SW480 (cell line): ENCODE measurements at places on chromosomes 16 and 17.

DNA sequence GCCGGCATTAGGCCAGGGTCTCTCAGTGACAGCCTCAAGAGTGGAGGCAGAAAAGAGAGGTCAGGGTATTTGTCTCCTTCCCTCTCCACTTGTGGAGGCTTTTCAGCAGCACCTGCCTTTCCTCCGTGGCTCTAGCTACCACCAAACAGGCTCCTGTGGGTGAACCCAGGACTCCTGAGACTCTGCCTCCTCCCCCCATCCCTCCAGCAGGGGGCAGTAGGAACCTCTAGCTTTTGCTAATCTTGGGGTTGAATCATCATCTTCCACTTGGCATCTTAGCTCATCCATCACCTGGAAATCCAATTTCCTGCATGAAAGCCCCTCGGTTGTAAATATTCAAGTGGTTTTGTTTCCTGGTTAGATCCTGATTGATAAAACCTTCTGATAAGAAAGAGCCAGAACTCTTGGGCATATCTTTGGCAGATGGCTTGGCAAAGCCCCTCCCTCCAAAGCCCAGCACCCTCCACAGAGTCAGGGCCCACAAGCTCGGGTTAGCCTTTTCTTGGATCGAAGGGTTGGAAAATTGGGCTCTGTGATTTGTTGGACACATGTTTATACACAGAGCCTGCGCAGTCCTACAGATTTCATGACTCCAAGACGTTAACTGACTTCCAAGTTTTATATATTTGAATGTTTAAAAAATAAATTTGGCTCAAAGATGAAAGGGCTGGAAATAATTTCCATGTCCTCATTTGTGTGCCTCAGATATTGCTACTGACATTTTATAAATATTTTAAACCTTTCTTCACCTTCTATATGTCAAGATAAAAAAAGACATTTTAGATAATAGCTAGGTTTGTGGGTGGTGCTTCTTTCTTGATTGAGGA is 322.1 kb downstream of the MAP2K4 start:
- DNase-seq = peak; percentile 11

GRCh38 chr17:56030009-56030624 is 123.2 kb upstream of the ANKFN1 start:
- no peak for DNase-seq

DNA sequence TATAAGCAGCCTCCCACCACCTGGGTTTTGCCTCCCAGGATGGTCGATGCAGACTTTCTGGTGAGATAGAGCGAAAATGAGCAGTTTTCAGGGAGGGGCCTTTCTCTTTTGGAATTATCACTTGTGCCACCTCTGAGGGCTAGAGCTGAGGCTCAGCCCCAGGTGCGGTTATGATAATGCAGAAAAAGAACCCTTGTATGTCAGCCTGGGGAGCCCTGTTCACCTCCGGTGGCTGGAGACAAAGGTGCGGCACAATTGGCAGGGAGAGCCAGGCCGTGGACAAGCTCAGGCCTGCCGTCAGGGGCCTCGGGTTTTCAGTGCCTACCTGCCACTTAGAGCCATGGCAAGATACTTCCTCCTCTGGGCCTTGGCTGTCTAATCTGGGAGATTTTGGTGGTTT is 4.4 kb downstream of the SCPEP1 start:
- DNase-seq = no peak

DNA sequence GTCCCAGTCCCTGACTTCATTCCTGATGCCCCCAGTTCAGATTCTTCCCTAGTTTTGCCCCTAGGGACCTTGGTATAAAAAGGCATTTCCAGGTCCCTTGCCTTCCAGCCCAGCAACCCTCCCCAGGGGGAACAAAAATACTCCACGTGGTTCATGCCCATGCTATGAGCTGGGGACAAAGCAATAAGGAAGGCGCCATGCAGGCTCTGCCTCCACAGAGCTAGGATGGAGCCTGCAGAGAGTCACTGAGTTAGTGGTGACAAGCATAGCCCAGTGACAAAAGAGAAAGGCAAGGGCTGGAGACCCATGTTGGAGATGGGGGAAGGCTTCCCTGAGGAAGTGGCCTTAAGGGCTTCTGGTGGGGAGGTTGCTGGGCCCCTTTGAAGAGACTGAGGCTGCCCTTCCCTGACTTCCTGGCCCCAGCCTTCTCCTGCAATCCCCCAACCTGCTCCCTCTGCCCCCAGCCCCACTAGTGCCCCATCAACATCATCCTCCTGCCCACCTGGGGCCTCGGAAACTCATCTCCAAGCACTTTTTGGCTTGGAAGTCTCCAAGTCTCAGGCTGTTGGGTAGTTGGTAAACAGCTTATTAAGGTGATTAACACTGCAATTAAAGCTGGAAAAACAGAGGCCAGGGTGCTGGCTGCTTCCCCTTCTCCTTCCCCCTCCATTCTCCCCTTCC is 9.6 kb downstream of the DLX3 start:
- DNase-seq = no peak

DNA sequence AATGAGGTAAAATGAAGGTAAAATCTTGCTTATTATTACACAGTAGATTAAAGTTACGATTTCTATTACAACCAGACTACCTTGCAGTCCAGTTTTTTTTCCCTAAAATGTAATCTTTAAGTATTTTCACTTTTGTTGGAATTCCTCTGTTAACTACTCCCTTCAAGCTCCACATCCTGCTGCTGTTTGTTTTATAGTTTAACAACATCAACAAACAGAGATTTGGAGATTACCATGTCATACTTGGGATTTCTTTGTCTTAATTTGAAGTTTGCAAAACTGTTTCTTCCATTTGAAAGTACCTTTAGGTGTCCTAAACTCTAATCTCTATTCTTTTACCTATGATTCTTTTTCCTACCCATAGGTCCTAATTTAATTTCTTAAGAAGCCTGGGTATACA is 83.3 kb downstream of the ABHD15 start:
- DNase-seq = no peak

DNA sequence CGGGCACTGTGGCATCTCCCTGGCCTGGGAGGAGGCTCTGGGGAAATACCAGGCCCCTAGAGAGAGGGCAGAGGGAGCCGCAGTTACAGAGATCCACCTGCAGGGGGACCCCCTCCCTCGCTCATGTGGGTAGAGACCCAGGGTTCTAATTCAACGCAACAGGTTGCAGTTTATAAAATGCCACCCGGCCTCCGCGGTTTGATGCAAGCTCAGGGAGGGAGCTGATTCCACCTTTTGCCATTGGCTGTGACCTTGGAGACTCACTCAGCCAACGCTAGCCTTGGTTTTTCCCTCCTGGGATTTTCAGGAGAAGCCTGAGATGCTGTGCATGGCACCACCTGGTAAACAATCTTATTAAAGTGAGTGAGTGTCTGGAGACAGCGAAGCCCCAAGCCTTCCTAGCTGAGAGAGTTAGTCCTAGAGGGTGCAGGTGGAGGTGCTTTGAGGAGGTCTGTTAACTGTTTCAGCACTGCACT is 12.1 kb downstream of the TTLL6 start:
- peak; percentile 58 for DNase-seq

DNA sequence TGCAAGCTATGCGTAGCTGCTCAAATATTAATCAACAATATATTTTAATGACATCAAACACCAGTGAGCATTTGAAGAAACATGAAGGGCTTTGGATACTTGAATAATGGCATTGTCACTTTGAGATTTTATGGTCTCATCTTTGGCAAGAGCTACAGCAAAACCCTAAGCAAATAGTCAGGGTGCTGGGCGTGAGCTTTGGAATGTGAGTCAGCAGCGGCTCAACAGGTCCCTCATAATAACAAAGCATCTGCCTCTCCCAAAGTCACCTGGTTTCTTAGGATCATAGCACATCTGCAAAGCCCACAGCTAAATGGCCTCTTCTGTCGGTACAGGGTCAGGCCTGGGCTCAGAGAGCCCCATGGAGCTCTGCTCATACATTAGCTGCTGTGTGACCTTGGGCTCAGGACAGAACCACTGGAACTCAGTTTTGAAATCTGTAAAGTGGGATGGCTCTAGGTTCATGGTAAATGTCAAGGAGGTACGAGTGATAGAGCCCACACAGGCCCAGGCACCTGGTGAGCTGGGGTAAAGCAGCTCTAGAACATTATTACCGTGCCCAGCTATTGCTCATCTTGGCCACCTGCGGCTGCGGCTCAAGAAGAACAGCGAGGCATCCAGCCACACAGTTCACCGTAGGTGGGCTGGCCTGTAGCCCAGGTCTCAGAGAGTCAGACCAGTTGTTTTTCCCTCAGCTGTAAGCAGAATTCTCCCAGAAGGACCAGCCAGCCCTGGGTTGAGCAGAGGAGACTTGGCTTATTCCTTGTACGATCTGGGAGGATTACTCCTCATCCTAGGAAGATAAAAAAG is 544.5 kb upstream of the CDH11 start:
- DNase-seq = peak; percentile 84

DNA sequence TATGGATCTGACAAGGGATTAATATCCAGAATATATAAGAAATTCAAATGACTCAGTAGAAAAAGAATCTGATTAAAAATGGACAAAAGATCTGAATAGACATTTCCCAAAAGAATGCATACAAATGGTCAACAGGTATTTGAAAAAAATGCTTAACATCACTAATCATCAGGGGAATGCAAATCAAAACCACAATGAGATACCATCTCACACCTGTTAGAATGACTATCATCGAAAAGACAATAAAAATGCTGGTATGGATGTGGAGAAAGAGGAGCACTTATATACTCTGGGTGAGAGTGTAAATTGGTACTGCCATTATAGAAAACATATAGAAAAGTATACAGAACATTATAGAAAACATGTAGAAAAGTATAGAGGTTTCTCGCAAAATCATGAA is 16.4 kb upstream of the HS3ST2 start:
- DNase-seq = no peak

- peak; percentile 22 for DNase-seq
Measured at GRCh38 chr16:77657016-77657415, 65.3 kb upstream of the NUDT7 start.

DNA sequence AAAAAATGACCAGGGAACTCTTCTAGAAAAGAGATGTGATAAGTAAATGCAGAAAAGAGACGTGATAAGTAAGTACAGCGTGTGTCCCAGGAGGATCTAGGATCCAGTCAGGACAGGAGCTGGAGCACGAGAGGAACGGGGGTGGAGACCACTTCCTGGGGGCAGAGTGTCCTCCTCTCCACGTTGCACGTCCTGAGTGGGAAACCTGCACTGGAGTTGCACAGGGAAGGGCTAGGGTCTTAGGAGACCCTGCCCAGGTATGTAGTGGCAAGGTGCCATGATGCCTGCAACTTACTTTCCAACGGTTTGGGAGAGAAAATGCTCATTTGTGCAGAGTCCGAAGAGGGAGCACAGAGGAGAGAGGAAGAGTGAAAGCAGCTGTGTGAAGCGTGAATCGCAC is 55.8 kb downstream of the RNF213 start:
- no peak for DNase-seq

DNA sequence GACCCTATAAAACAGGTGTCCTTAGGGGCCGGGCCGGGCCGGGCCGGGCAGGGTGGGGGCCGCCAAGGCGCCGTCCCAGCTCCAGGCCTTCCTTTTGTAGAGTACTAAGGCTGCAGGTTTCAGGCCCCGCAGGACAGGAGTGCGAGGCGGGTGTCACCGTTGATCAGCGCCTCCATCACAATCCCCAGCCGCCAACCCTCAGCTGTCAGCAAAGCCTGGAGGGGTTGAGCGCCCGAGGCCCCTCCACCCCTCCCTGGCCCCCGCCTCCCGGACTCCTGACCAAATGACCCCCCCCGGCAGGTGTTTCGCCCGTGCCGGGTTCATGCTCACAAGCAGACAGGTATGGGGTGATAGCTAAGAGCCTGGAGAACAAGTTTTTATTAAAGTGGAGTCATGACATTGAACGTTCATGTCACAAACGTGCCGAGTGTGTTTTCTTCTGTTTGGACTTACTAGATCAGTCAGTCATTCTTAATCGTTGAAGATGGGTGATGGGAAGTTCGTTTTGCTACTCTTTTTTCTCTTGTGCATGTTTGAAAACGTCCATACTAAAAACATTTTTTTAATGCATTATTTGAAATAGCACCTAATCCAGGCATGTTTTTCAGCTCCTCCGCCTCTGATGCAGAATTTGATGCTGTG is 534 bp downstream of the ARL2BP start:
- peak; percentile 28 for DNase-seq

GRCh38 chr16:11603331-11603750 is 16.6 kb upstream of the LITAF start:
- no peak for DNase-seq

DNA sequence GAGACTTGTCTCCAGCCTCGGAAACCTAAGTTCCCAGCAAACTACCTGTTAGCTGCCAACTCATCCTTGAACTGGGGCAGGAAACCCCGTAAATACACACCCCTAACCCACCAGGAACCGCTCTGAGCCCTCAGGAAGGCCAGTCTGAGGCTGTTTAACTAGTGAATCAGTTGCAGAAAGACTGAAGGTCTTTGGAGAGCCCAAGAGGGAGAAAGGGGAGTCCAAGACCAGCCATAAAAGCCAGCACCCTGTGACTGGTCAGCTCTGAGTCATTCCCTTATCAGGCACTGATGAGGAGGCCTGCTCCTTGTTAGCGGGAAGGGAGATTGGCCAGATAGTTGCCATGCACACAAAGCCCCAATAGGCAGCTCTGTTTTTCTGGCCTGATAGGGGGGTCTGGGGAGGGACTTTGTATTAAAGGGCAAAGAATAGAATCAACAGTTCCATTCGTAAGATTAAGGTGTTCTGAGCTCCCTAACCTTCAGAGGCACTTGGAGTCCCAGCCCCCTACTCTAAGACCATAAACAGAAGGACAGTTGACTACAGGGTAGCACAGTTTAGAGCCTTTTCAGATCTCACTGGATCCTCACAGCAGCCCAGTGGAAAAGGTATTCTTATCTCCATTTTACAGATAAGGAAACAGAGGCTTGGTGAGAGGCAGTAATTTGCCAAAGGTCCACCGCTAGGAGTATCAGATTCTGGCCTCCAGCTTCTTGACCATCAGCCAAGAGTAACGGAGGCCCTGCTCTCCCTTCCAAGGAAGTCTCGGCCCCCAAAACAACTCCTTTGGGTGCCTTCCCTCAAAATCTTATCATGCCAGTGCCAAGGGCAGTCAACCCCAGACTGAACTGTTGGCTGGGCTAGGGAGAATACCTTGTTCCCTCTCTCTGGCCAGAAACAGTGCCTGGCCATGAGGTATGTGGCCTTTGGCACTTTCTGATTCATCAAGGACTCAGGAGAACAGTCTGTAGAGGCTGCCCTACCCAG is 2.2 kb upstream of the KRT19 start:
- peak; percentile 80 for DNase-seq

GRCh38 chr16:20910781-20911321 is 10.3 kb downstream of the LYRM1 start:
- DNase-seq = no peak

DNA sequence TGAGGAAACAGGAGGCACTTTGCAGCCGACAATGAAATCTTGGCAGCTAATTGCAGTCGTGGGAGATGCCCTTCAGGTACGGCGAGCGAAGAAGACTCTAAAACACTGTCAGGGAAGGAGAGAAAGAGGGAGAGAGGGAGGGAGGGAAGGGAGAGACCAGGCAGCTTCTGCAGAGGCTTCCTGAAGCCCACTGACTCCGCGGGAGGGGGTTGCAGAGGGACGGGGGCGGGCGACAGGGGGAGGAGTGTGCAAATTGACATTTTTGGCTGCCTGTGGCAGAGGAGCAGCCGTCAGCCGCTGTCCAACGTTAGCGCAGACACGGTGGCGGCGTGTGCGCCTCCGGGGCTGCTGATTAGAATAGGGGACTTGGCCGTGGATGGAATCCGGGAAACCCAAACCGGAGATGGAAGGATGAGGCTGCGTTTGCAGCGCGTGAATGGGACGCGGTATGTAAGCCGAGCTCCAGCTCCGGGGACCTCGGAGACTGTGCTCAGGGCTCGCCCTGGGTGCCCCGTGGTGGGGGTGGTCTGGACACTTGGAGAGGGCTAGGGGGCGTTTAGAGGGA is 849.1 kb upstream of the RBFOX1 start:
- no peak for DNase-seq

GRCh38 chr17:29929006-29929532 is 959 bp downstream of the SSH2 start:
- peak; percentile 69 for DNase-seq
